Amniotic epithelial cell (primary cell): ENCODE measurements at places on chromosomes 3 and 15.

- DNase-seq, result peak; percentile 33
Measured at GRCh38 chr15:89129123-89129815, 41.0 kb downstream of the ABHD2 start.

DNA sequence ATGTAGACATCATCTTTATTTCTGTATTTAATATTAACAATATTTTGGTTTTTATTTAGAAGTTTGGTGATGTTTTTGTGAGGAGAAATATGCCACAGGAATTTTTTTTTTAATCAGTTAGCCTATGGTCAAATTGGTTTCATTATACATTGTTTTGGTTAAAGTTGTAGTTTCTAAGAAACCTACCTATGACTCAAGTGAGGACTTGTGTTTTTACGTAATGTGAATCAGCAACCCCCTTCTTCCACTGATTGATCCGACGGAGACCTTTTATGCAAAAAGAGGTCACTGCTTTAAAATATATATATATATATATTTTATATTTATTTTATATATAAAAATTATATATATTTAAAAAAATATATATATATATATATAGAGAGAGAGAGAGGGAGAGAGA, 698.1 kb downstream of the FHIT start:
- DNase-seq, result no peak

GRCh38 chr15:99098426-99098825, 6.5 kb upstream of the SYNM start:
- no peak for DNase-seq

DNA sequence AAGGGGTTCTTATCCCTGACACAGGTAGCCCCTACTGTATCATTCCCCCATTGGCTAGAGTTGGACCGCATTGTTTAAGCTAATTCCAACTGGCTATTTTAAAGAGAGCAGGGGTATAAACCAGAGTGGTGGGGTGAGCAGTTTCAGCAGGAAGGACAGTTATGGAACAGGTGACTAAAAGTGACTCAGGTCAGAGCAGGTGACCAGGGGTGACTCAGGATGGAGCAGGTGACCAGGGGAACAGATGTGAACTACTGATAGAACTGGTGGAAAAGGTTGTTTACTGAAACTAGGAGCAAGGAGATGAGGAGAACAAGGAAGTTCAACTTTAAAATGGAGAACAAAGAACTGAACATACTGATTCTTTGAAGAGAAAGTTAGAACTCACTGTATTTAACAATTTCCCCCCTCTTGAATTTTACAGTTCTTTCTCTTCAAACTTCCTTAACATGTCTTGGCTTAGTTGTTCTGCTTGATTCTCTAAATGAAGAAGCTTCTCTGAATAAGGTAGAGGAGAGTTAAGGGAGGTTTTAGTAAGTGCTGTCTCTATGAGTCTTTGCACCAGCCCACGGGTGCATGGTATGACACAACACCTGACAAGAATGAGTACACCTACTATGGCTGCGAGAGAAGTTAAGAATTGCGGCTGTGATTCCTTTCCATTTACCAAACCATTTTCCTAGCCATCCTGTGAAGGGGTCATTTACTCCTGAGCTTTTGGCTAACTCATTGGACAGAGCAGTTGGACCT, 83.4 kb upstream of the WNT7A start:
- no peak for DNase-seq

DNA sequence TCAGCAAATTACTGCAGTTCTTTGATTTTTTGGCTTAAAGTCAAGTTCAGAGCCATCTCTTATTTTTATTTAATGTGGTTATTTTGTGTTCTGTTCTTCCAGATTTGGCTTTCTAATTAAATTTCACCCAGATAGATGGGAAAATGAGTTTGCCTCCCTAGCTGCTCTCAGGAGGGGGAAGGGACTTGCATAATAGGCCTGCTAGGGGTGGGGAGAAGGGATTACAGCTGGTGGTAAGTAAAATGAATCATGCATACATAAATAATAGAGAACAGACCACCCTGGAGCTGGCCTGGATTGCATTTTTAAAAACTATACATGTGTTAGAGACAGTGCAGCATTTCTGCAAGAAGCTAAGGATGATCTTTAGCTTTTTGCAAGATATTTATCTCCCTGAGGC, 3.9 kb upstream of the PXYLP1 start:
- peak; percentile 90 for DNase-seq
